Stimulated activated CD8-positive, alpha-beta memory T cell treated with anti-CD3 and anti-CD28 coated beads, Interleukin-12 subunit alpha, Interleukin-12 subunit beta, amount 100 ng/mL, for 4 hours (primary cell): ENCODE measurements at places on chromosomes 7 and 10.

GRCh38 chr7:87886875-87887274 is 10.6 kb downstream of the DBF4 start:
- no peak for DNase-seq

GRCh38 chr7:36090976-36091873 is 61.8 kb upstream of the EEPD1 start:
- DNase-seq: no peak

DNA sequence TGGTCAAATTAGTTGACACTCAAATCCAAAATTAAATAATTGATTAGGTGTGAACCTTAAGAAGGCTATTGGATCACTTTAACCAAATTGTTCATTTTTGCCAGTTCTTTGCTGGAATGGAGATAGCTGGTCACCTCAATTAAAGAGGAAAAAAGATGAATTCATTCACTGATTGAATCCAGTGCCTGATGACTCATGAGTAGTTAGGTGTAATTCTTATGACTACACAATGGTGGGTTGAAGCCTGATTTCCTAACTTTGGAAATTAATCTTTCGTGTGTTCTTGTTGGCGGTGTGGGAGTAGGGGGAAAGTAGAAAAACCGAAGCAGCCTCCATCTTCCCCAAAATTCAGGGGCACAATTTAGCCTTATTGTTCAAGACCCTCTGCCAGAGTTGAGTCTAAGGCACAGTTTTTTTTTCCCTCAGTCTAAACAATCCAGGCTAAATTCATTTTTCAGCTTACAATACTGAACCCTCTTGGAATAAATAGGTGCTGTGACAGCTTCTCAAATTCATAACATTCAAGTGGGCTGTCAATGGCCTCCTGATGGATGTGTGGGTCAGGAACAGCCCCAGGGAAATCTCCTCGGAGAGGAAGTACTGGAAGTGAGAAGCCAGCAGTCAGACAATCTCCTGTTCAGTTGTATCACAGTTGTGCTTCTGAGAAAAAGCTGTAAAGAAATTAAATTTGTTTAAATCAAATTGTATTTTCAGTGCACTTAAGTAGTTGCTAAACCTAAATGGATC is 356.6 kb downstream of the BBS9 start:
- no peak for DNase-seq

- no peak for DNase-seq
These were observed 103.7 kb downstream of the MACC1 start for GRCh38 chr7:20113427-20114027.

DNA sequence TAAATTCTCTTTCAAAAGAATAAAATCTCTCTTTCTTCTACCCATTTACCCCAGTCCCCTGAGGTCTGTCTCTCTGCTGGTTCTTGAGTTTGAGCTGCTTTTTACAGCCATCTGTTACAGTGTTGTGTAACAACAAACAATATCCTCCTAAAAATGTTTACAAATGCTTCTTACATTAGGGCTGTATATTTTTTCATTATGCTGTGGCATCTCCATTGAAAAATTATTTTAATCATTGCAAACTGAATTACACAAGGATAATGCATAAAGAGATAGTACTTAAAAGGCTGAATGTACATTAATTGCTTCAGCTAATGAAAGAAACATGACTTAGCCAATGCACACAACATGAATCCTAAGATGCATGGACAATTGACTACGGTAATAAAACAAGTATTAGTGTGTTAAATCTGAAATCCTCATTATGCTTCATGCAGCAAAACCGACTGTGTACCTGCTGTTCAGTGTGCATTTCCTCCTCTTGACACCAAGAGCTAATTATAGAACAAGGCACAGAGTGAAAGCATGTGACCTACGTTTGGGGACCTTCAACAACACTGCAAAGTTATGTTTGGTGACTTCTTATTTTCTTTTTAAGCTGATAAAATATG is 181.7 kb upstream of the RHOBTB1 start:
- DNase-seq: no peak

GRCh38 chr7:142948603-142949002 is 9.3 kb downstream of the LLCFC1 start:
- DNase-seq: no peak

DNA sequence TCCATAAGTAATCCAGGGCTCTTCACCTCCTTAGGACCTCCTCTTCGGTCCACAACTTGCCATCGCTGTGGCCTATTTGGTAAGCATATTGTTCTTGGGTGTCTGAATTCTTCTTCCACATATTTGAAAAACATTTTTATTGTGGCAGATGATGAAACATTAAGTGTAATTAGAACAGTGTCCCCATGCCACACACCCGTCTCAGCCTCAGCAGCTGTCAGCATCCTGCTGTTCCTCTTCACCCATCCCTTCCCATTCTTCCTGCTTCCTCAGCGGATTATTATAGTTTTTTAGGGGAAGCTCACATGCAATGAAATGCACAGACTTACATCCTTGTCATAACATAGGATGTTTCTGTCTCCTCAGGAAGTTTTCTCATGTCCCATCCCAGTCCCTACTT is 20.1 kb downstream of the TDRD1 start:
- DNase-seq: no peak

DNA sequence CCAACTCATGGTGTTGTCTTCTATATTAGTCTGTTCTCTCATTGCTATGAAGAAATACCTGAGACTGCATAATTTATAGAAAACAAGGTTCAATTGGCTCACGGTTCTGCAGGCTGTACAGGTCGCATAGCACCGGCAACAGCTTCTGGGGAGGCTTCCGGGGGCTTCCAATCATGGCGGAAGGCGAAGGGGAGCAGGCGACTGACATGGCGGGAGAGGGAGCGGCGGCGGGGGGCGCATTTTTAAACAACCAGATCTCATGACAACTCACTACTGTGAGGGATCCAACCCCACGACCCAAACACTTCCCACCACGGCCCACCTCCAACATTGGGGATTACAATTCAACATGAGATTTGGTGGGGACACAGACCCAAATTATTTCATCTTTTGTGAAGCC is 28.7 kb upstream of the GDI2 start:
- no peak for DNase-seq

DNA sequence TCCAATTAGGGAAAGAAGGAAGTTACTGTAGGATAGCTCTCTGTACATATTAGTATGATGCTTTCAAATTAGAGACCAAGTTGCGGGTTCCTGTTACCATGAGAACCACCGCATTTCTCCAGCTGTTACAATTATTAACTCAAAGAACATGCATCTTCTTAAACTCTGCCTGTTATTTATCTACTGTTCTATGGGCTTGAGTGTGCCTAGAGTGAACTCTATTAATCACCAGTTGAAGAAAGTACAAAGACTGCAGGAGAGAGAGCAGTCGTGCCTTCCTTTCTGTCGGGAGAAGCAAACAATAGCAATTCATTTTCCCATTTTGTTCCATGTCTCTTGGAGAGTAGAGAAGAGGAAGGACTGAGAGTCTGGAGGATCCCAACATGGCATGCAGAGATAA is 1071.2 kb downstream of the TYW1 start:
- no peak for DNase-seq

GRCh38 chr7:51198654-51199053 is 118.0 kb downstream of the COBL start:
- no peak for DNase-seq

DNA sequence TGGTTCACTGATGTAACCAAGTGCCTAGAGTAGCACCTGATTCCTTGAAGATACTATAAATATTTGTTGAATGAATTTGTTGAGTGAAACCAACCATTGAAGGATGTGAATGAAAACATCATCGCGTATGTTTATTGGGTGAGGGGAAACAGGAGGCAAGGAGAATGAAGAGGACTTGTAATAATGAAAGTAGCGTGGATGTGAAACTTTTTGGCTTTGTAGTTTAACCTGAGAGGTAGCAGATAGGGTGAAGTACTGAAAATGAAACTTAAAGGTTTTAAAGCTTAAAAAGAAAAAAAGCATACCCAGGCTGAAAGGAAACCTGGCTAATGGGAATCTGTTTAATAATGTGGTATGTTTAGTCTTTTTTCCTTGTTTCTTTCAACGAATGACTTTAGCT is 5.2 kb downstream of the CCNY start:
- DNase-seq: no peak

DNA sequence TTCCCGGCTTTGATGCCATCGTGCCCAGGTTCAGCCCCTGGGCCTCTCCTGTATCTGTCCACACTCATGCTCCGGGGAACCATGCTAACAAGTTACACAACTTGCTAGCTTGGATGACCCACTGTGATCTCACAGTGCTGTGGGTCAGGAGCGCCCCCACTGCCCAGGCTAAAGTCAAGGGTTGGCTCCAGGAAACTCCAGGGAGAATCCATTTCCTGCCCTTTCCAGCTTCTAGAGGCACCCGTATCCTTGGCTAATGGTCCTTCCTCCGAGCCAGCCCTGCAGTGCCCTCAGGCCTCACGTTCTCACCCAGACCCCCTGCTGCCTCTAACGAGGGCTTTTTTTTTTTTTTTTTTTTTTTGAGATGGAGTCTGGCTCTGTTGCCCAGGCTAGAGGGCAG is 19.5 kb downstream of the AMZ1 start:
- no peak for DNase-seq

- no peak for DNase-seq
These were observed 6.7 kb upstream of the DLD start for GRCh38 chr7:107884066-107884818.

GRCh38 chr10:27388761-27389399 is 115.2 kb upstream of the RAB18 start:
- no peak for DNase-seq

GRCh38 chr10:50420196-50420595 is 168.9 kb upstream of the ASAH2 start:
- no peak for DNase-seq

- no peak for DNase-seq
These were observed 10.4 kb upstream of the FGFR2 start for GRCh38 chr10:121608469-121609190.

- DNase-seq: no peak
These were observed 53.9 kb downstream of the TFEC start for GRCh38 chr7:115976651-115977050.

DNA sequence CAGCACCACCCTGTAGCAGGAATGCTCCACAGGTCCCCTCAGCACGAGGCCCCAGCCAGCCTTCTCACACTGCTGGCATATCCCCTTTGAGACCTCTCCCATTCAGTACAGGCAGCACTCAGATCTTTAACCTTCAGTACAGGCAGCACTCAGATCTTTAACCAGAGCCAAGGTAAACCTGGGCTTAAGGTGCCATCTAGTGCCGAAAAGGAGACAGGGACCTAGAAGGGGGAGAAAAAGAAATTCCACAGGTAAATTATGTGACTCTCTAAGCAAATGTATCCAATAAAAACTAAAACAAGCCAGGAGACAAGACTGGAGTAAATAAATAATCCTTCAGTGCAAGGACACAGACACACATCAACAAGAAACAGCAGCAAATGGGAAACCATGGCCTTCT is 358.6 kb downstream of the PTPRN2 start:
- DNase-seq: no peak

- no peak for DNase-seq
These were observed 39.1 kb downstream of the LRRC20 start for GRCh38 chr10:70343312-70343711.

- no peak for DNase-seq
These were observed 17.4 kb upstream of the LBX1 start for GRCh38 chr10:101246639-101247038.

GRCh38 chr10:110643653-110644597 is at the start of gene RBM20:
Gene RBM20, plus strand, starts transcription at chr10:110644336. Its CDS starts 119 bp downstream, at chr10:110644455.
- no peak for DNase-seq

GRCh38 chr10:119555178-119555784 is 12.8 kb upstream of the RGS10 start:
- no peak for DNase-seq

DNA sequence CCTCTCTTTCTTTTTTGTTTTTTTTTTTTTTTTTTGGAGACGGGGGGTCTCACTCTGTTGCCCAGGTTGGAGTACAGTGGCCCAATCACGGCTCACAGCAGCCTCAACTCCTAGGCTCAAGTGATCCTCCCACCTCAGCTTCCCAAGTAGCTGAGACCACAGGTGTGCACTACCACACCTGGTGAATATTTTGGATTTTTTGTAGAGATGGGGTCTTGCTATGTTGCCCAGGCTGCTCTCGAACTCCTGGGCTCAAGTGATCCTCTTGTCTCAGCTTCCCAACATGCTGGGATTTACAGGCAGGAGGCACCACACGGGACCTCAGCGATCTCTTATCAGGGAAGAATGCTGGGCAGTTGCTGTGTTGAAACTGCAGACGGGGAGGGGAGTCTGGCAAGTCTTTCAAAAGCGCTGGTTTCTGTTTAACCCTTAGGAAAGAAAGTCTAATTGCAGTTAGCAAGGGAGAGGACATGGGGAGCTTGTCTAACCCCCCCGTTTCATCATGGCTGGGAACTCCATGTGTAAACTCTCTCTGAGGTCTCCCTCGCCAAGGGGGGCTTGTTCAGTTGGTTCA is 39.6 kb upstream of the LMTK2 start:
- DNase-seq: no peak

DNA sequence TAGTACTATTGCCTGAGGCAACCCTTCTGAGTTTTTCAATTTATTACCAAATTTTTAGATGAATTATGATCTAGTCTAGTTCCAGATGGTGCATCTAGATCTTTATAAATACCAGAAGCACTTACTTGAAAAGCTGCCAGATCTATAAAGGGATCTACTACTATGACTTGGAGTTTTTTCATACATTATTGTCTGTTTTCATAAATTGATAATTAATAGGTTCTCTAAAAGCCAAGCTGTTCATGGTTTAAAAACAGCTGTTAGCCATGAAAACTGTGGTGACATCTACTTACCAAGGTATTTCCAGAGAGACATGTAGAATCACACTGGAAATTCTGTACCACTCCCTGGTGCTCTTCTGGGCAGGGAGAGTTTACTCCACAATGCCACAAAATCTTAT is 786.5 kb upstream of the C7orf33 start:
- DNase-seq: no peak

DNA sequence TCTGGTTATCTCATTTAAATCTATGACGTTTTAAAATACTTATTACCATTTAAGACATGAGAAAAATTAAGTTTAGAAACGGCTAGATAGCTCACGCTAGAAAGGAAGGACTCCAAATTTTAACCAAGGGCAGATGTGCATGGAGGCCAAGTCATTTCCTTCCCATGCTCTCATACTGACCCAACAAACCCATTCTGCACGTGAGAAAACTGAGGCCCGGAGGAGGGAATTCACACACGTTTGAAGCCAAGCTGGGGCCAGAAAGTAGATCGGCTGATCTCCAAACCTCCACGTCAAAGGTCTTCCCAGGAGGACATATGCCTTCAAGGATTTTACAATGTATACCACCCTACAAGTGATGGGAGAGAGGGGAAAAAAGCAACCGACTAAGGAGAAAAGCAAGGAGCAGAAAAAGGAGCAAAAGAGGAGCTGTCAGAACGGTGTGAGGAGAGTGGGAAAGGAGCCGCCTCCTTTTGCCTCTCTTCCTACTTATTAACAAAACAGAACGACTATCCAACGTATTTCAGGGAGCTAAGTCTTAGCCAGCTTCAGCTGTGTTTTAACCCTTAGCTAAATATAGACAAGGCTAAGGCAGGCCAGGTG is 645 bp upstream of the SIRT1 start:
- DNase-seq: no peak

- DNase-seq: no peak
These were observed 89.6 kb downstream of the CABCOCO1 start for GRCh38 chr10:61752111-61753011.

GRCh38 chr10:6167456-6167855 is 35.3 kb upstream of the PFKFB3 start:
- no peak for DNase-seq
